ENCODE measurements at places on chromosomes 16 and 17.

DNA sequence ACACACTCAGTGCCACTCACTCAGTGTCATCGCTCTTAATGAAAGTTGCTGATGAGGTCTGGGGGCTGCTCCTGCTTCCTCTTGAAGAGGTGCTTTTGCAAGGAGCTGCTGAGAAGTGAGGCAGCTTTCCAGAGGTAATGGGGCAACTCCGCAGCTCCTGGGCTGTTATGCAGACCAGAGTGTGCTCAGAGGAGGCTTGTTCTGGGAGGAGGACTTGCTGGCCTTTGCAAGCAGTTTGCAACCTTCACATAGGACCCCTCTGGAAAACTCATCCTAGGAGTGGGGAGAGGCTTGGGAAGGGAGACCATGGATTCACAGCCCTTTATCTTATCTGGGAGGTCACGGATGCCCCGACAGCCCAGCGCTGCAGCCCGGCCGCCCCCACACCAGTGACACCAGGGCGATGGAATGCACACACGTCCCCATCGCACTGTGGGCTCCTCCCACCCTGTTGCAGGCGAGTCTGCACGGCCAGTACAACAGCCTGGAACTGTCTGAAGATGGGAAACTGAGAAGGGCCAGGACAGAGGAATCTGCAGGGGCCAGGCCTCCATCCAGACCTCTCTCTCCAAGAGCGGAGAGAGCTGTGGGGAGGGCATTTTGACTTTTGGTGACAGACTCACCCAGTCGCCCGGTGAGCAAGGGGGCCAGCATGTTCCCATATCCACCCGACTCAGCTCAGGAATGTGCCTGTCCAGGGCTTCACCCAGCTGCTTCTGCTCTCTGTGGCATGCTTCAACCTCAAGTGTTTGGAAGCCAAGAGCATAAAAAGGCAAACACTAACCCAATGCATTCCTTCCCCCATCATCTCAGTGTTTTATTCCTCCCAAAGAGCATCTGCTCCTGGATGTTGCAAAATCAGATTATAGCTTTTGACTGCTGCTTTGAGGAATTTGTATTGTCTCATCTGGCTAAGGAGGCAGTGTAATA lies 78.6 kb upstream of the ZNF469 start:
- DNase-seq: peak; percentile 81

DNA sequence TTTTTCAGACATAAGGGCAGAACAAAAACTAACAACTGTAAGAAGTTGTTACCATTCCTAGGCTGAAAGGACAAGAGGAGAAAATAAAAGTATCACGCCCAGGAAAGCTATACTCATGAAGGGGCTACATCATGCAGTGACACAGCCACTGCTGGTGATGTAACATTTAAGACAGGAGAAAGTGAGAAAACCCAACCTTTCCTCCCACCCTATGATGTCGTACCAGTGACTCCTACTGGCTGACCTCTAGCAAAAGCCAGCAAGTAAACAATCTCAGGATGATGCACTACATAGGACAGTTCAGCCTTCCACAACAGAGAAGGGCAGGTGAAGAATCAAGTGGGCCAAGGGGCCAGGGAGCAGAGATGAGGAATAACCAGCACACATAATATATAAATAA lies 14.0 kb upstream of the OR1E2 start:
- DNase-seq: no peak

DNA sequence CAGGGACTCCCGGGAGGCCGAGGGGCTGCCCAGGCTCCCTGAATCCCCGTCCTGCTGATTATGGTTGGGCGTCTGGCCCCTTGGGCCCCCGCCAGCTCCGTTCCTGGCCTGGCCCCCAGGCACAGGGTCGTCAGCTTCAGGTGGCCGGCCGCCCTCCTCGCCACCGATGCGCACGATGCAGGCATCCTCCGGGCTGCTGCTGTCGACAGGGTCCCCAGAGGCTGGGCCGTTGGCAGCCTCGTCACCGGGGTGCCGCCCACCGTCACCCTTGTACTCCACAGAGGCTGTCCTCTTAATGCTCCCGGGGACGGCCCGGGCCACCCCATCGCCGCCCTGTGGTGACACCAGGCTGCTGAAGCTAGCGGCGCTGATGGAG lies 60.4 kb downstream of the PRMT7 start:
- no peak for DNase-seq

DNA sequence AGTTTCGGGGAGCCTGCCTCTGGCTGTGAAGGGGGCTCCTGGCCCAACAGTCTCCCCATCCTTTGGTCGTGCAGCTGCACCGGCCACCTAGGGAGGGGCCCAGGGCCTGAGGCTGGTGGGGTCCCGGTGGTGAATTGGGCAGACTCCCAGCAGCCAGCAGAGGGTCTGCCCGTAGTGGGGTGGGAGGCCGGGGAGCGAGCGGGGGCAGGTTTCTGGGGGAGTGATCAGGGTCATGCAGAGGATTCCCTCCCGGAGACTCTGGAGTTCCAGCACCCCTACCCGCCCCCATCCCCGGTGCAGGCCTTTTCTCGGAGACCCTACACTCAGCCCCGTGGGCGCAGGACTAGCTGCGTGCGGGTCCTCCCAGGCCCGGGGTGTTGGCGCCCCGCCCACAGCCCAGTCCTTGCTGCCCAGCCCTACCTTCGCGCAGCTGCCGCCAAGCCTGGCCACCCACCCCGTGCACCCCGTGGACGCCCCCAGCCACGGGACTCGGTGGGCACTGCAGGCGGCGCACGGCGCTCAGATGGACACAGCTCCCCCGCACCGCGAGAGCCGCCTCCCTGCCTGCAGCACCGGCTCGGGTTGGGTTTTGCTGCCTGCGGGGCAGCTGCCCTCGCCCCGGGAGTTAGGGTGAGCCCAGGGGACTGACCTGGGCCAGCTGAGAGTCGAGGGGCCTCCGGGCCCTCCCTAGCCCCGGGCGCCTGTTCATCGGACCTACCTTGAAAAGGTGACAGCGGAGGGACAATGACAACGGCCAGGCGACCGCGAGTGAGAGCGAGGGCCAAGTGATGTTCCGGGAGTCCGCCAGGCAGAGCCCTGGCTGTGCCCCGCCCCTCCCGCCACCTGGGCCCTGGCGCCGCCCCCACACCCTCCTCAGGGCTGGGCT lies at the start of gene GNG13:
Gene GNG13 (minus strand): TSS at position 787 of the 886 bp plus-strand sequence. CDS start 1,657 bp downstream, outside the sequence.
- DNase-seq: no peak

- DNase-seq: no peak
Measured at GRCh38 chr17:49390548-49391324, 23.9 kb downstream of the PHB1 start.

GRCh38 chr16:86919078-86919477 lies 340.7 kb downstream of the FOXL1 start:
- DNase-seq: no peak

DNA sequence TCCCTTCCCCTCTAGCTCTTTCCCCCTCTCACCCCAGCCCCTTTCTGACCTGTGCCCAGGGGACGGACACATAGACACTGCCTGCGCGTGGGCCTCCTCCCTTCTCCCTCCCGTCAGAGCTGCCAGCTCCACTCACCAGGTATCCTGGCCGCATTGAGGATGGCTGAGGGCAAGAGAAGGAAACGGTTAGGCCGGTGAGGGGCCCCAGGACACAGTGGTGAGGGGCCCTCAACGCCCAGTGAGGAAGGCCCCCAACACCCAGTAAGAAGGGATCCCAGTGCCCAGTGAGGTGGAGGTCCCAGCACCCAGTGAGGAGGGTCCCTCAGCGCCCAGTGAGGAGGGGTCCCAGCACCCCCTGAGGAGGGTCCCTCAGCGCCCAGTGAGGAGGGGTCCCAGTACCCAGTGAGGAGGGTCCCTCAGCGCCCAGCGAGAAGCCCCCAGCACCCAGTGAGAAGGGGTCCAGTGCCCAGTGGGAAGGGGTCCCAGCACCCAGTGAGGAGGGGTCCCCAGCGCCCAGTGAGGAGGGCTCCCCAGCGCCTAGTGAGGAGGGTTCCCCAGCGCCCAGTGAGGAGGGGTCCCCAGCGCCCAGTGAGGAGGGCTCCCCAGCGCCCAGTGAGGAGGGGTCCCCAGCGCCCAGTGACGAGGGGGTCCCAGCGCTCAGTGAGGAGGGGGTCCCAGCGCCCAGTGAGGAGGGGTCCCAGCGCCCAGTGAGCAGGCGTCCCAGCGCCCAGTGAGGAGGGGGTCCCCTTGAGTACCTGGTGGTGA lies 1.1 kb downstream of the PRSS22 start:
- no peak for DNase-seq

DNA sequence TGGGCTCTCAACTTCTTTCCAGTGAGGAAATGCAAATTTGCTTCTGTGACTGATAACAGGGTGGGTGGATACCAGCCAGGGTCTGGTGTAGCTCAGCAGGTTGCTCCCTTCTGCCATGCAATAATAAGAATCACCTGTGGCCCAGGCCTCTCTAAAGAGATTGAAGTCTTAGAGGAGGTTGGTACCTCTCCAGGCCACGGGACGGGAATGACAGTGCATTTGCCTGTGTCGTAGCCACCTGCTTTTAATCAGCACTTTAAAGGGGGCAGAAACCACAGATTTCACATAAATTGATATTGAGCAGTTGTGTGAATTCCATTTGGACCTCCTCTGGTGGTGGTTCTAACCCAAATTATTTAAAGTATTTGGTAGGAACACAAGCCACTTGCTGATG lies 246.9 kb downstream of the PRKCA start:
- DNase-seq: no peak

- DNase-seq: no peak
Measured at GRCh38 chr16:57960826-57961472, 10.0 kb downstream of the CNGB1 start.

- DNase-seq: no peak
Measured at GRCh38 chr17:82291582-82292250, 18.2 kb upstream of the CSNK1D start.

DNA sequence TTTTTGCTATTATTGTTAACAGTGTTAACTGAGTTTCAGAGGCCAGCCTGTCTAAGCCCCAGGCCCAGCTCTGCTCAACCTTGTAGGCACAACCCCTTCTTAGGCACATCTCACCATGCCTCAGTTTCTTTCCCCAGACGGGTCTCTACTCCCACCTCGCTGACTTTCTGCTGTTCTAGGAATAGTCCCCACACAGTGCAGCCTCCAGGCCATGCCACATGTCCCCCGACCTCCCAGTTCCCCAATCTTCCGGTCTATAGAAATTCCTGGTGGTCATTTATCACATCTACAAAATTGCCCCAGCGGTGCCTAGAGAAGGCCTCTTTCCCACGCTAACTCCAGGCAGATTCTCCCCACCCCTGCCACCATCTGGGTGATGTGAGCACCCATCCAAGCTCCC lies 34.8 kb downstream of the ADGRG5 start:
- no peak for DNase-seq

- no peak for DNase-seq
Measured at GRCh38 chr17:45435481-45435880, 2.8 kb upstream of the ARHGAP27 start.

GRCh38 chr16:20884240-20884556 lies 16.0 kb downstream of the DCUN1D3 start:
- no peak for DNase-seq

DNA sequence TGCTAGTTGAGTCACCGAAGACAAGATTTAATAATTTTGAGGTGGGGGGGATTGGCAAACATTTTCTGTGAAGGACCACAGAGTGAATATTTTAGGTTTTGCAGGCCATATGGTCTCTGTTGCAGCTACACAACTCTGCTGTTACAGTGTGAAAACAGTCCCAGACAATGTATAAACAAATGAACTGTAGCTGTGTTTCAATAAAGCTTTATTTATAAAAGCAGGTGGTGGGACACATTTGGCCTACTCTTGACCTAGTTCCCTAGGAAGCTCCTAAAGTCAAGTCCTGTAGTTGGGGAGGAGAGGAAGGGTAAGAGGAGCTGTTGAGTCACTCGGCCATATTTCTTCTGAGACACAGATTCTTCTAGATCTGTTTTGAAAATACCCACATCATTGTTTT lies 92.3 kb downstream of the SDR42E1 start:
- no peak for DNase-seq

GRCh38 chr17:30947796-30948195 lies 23.0 kb upstream of the RNF135 start:
- DNase-seq: no peak

- DNase-seq: no peak
Measured at GRCh38 chr17:82384730-82385481, 13.3 kb downstream of the UTS2R start.
